ENCODE measurements at places on chromosomes 3 and 15. TPM values are rescaled to one million over a fixed set of nuclear protein-coding genes. Genes with fewer than 3 reads are reported as not detected.

Gene ATP13A4
- total RNA-seq = 0.31 TPM

Gene RBM6
- 99.0 TPM for total RNA-seq

Gene AMOTL2
- not detected for total RNA-seq

Gene COLQ
- total RNA-seq = 0.96 TPM

Gene LRRN1
- total RNA-seq = not detected

Gene DPPA2
- total RNA-seq = not detected

Gene SIDT1
- 12.2 TPM for total RNA-seq

Gene KLHL40
- not detected for total RNA-seq

Gene RTP1
- total RNA-seq = not detected

Gene FNDC3B
- 31.5 TPM for total RNA-seq

Gene MST1R
- total RNA-seq = 1.6 TPM

Gene SCG5
- 1.6 TPM for total RNA-seq

Gene BNC1
- not detected for total RNA-seq

Gene PCLAF
- 58.6 TPM for total RNA-seq

Gene SEMA5B
- not detected for total RNA-seq

Gene CKMT1B
- total RNA-seq = 0.86 TPM

Gene PP2D1
- total RNA-seq = not detected

Gene SLC24A5
- not detected for total RNA-seq

Gene BCL6
- total RNA-seq = 42.1 TPM

Gene PLIN1
- not detected for total RNA-seq

Gene CLK3
- total RNA-seq = 107 TPM

Gene CHST2
- total RNA-seq = 11.3 TPM

Gene NDN
- 3.9 TPM for total RNA-seq

Gene LOXL1
- 1.3 TPM for total RNA-seq

Gene SNRPA1
- 184 TPM for total RNA-seq

Gene ZPLD1
- not detected for total RNA-seq

Gene SLTM
- 143 TPM for total RNA-seq

Gene OR5K2
- not detected for total RNA-seq

Gene LRRIQ4
- total RNA-seq = 0.10 TPM

Gene ZKSCAN7
- total RNA-seq = 0.73 TPM

Gene STAC
- total RNA-seq = not detected

Gene TM4SF18
- total RNA-seq = not detected

Gene GABRR3
- not detected for total RNA-seq

Gene HTR3E
- not detected for total RNA-seq

Gene THBS1
- 3.2 TPM for total RNA-seq

Gene TAGLN3
- 1.1 TPM for total RNA-seq

Gene KIF15
- 25.5 TPM for total RNA-seq

Gene ST3GAL6
- total RNA-seq = 0.83 TPM

Gene GOLGA8G
- total RNA-seq = not detected

Gene HRG
- not detected for total RNA-seq

Gene CCR1
- total RNA-seq = 22.6 TPM

Measured in activated T-helper 1 cell treated with anti-CD3 and anti-CD28 coated beads, Interleukin-12 subunit alpha, Interleukin-12 subunit beta, Interleukin-2, Interleukin-4 antibody, amounts not matched to agents 30 ng/mL and 10 ng/mL and 1 ng/mL, durations not matched to agents 14 hours and 24 hours and 36 hours (primary cell).